Kidney (tissue), 22 donors: ENCODE measurements at places on chromosomes 11 and 22. TPM values are rescaled to one million over a fixed set of nuclear protein-coding genes. Genes with fewer than 3 reads are reported as not detected.

DNA sequence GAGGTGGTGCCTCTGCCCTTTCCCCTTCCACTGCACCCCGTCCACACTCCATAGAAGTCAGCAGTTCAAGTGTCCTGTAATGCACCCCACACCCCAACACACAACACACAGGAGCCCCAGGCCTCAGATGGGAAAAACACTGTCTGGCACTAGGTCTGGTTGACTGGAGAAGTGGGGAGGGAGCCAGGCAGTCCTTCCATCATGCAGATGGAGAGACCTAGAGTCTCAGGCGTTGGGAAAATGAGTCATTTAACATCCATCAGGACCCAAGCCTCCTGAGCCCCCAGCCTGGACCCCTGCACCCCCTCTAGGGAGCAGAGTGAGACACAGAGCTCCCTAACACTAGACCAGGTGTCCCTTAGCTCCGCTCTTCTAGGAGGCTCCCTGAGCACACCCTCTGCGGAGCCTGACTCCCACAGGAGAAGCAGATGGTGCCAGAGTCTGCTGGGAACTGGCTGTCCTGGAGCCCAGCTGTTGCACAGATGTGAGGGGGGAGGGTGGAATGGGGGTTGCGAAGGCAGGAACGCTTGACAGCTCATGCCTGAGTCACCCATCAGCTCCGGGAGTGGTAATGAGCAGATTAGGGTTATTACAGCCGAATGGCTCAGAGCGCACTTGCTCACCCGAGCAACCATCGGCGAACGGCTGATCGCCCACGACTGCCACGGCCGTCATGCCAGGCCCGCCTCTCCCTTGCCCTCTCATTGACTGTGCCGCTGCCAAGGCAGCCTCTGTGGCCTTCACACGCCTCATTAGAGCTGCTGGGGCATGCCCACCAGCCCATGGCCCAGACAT lies 22.1 kb upstream of the SYT7 start:
- H3K36me3 ChIP-seq, result no peaks in the 10 kb centered on the region
- peak overlapping the region; percentile 11 for H3K27ac ChIP-seq
- peaks cover 12% of the 10 kb centered on the region for H3K4me1 ChIP-seq
- no peaks in the 10 kb centered on the region for H3K27me3 ChIP-seq
- H3K4me3 ChIP-seq, result no peak overlapping the region

- H3K27ac ChIP-seq, result no peak overlapping the region
- H3K36me3 ChIP-seq, result no peaks in the 10 kb centered on the region
- H3K4me1 ChIP-seq, result no peaks in the 10 kb centered on the region
- no peak for DNase-seq
- no peaks in the 10 kb centered on the region for H3K27me3 ChIP-seq
These were observed 27.5 kb upstream of the CABP7 start for GRCh38 chr22:29692327-29692640.

DNA sequence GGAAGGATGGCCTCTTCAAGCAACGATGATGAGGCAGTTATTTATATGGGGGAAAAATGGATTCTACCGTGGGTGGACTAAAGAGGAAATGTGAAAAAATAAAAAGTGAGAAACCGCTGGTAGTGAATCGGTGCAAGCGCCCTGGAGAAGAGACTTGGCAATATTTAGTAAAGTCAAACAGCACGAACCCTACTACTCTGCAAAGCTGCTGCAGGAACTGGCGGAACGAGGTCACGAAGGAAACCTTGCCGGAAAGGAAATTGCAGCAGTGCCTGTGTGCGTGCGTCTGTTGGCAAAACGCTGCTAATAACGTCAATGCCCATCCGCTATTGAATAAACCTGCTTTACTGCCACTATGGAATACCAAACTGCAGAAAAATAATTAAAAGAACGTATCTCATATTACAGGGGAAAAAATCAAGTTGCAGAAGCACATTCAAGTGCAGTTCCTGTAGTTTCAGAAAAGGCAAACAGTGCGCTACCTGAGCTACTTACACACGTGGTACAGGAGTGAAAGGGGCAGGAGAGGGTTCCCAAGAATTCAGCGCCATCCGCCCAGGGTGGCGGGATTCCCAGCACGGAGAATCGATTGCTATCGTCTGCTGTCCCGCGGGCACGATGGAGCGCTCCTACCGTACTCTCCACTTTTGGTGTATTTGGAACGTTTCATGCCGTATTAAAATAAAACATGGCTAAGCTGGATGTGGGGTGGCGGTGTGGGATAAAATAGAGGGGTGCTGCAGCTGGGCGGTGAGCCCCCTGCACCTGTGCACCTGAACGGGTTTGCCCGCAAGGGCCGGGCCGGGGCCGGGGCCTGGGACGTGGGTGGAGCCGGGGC lies 585 bp upstream of the NADSYN1 start:
- H3K27ac ChIP-seq, result peak overlapping the region; percentile 91
- peak; percentile 36 for DNase-seq
- peaks cover 9% of the 10 kb centered on the region for H3K36me3 ChIP-seq

OR52N5 gene
- not detected for total RNA-seq

CHADL gene
- total RNA-seq, result 2.7 TPM

VSIG10L2 gene
- total RNA-seq, result not detected

SMDT1 gene
- 113 TPM for total RNA-seq
